ENCODE measurements at places on chromosomes 7 and 10.
A peak's percentile ranks its signal among the peaks of the same experiment; 100 is the strongest.

- DNase-seq, result no peak
Observed at GRCh38 chr7:147646568-147646967, 944.0 kb upstream of the C7orf33 start.

DNA sequence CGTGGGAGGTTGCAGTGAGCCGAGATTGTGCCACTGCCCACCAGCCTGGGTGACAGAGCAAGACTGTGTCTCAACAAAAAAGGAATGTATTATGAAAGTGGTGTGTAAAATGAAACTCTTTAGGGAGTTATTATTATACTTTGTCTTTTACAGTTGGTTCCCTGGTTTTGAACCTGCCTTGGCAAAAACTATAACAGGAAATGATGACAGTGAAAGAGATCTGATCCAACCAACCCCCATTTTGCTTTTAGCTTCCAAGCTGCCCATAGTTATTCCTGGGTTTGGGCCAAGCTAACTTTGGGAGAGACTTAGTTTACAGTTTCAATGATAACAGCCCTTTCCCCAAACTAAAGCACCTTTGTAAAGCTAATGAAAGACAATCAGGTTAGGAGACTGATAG, 34.1 kb upstream of the NMT2 start:
- DNase-seq, result no peak

DNA sequence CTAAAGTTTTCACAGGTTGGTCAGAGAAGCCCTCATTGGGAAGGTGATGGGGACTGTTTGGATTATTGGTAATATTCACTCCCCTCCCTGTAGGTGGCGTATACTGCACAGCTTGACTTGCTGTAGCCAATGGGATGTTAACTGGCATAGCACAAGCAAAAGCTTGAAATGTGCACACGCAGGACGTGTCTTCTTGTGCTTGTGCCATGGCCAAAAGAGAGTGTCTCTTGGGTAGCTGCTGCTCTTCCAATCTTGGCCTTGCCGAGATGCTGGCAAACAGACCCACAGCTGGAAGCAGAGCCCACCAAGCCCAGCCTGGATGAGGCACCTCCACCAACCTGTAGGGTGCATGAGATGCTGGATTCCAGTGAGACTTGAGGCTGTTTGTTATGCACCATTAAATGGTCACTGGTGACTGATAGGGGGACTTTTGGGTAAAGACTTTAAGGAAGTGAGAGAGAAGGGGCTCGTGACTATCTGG, 266.0 kb downstream of the GRID1 start:
- no peak for DNase-seq

GRCh38 chr10:14770927-14771326, 3.8 kb downstream of the FAM107B start:
- no peak for DNase-seq

- peak; percentile 31 for DNase-seq
Observed at GRCh38 chr7:71389976-71390375, 258.0 kb downstream of the GALNT17 start.

DNA sequence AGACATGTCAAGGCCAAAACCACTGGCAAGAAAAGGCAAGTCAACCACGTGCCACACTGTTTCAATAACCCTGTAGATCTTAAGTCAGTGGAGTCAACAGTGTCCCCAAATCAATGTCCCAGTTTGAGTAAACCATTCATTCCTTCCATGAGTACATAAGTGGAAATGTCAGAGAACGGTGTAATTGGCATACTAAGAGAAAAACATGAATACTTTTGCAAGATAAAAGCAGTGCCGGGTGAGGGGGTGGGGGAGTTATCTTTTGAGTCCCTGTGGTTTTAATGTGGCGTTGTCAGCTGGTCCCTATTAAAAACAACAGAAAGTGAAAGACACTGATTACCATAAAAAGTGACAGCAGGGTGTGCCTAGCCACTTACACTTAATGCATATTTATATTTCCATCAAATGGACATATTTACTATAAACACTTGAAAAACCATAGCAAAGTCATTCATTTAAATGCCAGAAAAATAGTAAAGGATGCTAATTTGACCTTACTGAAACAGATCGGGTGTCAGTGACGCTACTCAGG, 37.8 kb downstream of the RSU1 start:
- no peak for DNase-seq

Data from ascending aorta (tissue), 2 donors.